Panc1 (cell line): ENCODE measurements at places on chromosomes 6 and 20. TPM values are rescaled to one million over a fixed set of nuclear protein-coding genes. Genes with fewer than 3 reads are reported as not detected.

DNA sequence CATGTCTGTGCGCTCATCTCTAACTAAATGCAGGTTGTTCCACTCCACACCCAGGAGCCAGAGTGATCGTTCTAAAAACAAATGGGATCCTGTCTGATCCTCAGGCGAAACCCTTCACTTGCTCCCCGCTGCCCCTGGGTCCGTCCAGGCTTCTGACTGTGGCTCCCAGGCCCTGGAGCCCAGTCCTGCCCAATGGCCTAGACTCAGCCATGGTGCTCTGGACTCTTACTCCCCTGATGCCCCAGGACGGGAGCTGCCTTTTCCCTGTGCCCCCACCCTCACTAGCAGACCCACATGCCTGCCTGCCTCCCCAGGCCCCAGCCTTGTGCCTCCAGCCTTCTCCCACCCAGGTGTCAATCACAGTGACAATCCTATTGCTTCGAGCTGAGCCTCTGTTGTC, 256.7 kb downstream of the BMP7 start:
- DNase-seq = no peak

DNA sequence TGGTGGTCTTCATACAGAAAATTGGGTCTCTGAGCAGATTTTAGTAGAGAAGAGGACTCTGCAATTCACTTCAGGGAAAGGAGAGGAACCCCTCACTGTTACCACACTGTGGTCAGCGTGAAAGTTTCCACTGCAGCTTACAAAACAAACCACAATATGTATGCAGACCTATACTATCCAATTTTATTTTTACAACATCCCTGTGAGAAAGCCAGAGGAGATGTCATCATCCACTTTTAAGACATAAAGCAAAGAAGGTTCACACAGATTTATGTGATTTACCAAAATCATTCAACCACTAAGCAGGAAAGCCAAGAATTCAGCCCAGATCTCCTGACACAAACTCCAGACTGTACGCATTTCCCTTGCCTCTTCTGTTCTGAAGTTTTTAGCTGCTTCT, 442.4 kb downstream of the FRK start:
- no peak for DNase-seq

DNA sequence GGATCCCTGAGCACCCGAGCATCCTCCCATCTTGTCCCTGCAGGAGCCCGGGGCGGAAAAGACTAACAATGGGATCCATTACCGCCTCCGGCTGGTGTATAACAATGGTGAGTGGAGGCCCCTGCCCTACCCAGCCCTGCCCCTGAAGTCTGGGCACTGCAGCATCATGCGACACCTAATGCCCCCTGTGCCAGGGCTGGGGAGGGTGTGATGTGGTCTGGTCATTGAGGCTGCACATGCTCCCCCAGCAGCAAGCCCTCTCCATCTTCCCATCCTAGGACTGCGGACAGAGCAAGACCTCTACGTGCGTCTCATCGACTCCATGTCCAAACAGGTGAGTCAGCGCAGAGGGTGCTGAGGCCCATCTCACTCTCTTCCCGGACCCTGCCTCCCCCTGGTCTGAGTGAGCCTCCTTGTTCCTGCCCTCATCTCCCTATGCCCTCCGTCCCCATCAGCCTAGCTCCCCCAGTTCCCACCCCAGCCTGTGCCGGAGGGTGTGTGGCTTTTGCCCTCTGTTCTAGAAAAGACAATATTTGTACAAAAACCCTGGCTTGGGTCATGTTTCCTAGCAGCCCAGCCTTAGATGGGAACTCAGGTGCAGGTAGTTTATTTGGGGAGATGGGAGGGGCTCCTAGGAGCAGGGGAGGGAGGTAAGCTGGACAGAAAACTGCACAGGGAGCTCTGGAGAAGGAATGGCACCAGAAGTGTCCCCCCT, 13.5 kb downstream of the EBF4 start:
- no peak for DNase-seq

DNA sequence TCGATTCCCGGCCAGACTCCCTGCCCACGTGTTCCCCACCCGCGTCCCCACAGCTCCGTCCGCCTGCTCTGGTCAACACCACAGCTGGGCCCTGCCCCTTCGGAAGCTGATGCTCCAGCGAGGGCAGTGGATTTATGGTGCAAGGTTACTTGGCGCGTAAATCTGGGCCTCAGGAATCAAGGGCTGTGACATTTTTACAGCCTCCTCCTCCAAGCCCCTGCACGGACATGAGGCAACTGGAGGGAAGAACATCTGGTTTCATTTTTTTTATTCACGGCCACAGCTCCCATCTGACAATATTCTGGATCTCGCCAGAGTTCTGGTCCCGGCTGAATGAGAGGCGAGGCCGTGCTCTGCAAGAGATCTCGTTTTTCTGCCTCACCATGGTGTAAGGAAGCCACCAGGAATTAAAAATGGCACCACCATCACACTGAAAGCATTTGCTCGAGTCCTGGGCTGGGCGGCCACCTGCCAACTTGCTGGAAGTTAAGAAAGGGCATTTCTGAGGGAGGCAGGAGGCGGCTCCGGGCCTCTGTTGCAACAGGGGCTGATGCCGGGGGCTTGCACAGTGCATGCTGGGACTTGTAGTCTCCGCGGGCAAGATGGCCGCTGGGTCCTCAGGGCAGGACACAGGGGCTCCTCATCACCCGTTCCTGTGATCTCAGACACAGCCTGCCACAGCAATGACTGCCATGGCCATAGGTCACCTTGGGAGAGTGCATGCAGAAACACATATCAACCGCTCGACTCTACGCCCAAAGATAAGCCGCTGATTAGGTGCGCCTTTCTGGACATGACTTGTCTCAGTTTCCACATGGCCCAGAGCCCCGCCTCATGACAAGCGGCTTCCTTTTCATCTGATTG, 148.5 kb downstream of the LY86 start:
- no peak for DNase-seq

- DNase-seq = no peak
These were observed 2.3 kb downstream of the PXDC1 start for GRCh38 chr6:3749067-3749841.

The LTV1 gene
- total RNA-seq = 46.8 TPM

The HSPA1A gene
- total RNA-seq = 169 TPM

The ARMC2 gene
- total RNA-seq = 9.3 TPM

The NDUFAF5 gene
- 23.0 TPM for total RNA-seq
